Stimulated activated memory B cell treated with anti-CD40 and anti-IgM and Interleukin-4, amounts not matched to agents 10 μg/mL and 1 μg/mL and 100 μg/mL, for 72 hours (primary cell): ENCODE measurements at places on chromosomes 2 and 18.

GRCh38 chr18:28476302-28476701, 299.4 kb upstream of the CDH2 start:
- H3K4me1 ChIP-seq: no peaks in the 10 kb centered on the region
- H3K27ac ChIP-seq: no peak overlapping the region
- H3K27me3 ChIP-seq: no peaks in the 10 kb centered on the region
- no peak for ATAC-seq
- no peaks in the 10 kb centered on the region for H3K36me3 ChIP-seq
- no peak overlapping the region for H3K4me3 ChIP-seq

DNA sequence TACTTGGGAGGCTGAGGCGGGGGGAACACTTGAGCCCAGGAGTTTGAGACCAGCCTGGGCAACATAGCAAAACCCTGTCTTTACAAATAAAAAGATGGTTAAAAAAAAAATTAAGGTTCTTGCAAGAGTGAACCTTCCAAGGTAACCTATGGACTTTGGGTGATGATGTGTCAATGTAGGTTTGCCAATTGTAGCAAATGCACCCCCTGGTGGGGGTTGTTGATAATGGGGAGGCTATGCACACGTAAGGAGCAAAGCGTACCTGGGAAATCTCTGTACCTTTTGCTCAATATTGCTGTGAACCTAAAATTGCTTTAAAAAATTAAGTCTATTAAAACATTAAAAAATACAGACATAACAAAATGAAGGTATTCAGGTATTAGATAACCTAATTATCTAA, 70.4 kb downstream of the CWC22 start:
- no peaks in the 10 kb centered on the region for H3K27me3 ChIP-seq
- ATAC-seq: no peak
- H3K27ac ChIP-seq: no peak overlapping the region
- no peak overlapping the region for H3K4me3 ChIP-seq
- H3K36me3 ChIP-seq: peaks cover 52% of the 10 kb centered on the region
- no peaks in the 10 kb centered on the region for H3K4me1 ChIP-seq

DNA sequence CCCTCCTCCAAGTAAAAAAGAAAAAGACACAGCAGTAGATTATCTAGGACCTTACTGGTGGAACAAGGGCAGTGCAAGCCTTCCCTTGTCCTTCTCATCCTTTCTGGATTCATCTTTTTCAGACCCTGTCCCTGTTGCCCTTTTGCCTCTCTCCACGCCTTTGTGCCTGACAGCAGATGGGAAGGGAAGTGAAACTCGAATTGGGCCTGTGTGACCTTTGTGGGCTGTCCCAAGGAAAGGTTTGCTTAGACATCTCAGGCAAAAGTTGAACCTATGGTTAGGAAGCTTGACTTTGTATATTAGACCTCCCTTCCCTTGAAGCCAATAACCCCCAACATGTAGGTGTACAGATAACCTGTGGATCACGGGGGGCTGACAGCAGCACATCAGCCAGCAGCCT, 185.3 kb downstream of the PRKCE start:
- H3K4me3 ChIP-seq: peak overlapping the region; percentile 49
- H3K27me3 ChIP-seq: no peaks in the 10 kb centered on the region
- no peaks in the 10 kb centered on the region for H3K36me3 ChIP-seq
- peaks cover 87% of the 10 kb centered on the region for H3K4me1 ChIP-seq

DNA sequence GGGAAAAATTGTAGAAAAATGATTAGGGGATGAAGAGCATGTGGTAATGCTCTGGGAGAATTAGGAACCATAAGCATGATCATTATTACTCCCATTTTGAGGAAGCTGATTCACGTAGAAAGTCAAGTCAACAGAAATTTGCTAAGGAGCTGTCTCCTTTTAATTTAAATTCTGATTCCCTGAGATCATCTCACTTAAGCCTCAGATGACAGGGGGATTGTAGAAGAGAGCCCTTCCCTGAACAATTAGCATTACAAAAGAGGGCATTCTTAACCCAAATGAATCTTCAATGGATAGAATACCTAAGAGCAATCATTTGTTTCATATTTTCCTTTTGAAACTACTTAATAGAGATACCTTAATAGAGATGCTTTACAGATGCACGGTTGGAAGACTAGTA, 267.9 kb downstream of the NYAP2 start:
- no peak overlapping the region for H3K4me3 ChIP-seq
- H3K27ac ChIP-seq: no peak overlapping the region
- H3K4me1 ChIP-seq: no peaks in the 10 kb centered on the region
- no peak for ATAC-seq
- H3K36me3 ChIP-seq: no peaks in the 10 kb centered on the region

- H3K27ac ChIP-seq: peak overlapping the region; percentile 71
- no peaks in the 10 kb centered on the region for H3K27me3 ChIP-seq
- H3K4me3 ChIP-seq: peak overlapping the region; percentile 54
- peaks cover 35% of the 10 kb centered on the region for H3K36me3 ChIP-seq
- ATAC-seq: peak; percentile 72
Observed at GRCh38 chr2:223941579-223942277, 3.4 kb downstream of the WDFY1 start.

DNA sequence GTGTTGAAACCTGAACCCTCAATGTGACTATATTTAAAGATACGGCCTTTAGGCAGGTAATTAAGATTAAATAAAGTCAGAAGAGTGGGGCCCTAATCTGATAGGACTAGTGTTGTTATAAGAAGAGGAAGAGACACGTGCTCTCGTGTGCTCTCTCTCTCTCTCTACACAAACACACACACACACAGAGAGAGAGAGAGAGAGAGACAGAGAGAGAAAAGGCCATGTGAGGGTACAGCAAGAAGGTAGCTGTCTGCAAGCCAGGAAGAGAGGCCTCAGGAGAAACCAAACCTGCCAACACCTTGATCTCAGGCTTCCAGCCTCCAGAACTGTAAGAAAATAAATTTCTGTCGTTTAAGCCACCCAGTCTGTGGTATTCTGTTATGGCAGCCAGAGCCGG, 106.7 kb downstream of the FTCDNL1 start:
- H3K4me1 ChIP-seq: peaks cover 6% of the 10 kb centered on the region
- H3K36me3 ChIP-seq: no peaks in the 10 kb centered on the region
- H3K4me3 ChIP-seq: no peak overlapping the region
